ENCODE measurements at places on chromosomes 4 and X. TPM values are rescaled to one million over a fixed set of nuclear protein-coding genes. Genes with fewer than 3 reads are reported as not detected.

The MPC1L gene
- total RNA-seq: not detected

The BANK1 gene
- total RNA-seq: 0.81 TPM

The ADH4 gene
- not detected for total RNA-seq

The PRMT9 gene
- total RNA-seq: 2.9 TPM

All from A549 treated with Hydrocortisone at 1 μM for 4 hours (cell line).